Naive thymus-derived CD4-positive, alpha-beta T cell (primary cell): ENCODE measurements at places on chromosomes 2 and 18. TPM values are rescaled to one million over a fixed set of nuclear protein-coding genes. Genes with fewer than 3 reads are reported as not detected.

DNA sequence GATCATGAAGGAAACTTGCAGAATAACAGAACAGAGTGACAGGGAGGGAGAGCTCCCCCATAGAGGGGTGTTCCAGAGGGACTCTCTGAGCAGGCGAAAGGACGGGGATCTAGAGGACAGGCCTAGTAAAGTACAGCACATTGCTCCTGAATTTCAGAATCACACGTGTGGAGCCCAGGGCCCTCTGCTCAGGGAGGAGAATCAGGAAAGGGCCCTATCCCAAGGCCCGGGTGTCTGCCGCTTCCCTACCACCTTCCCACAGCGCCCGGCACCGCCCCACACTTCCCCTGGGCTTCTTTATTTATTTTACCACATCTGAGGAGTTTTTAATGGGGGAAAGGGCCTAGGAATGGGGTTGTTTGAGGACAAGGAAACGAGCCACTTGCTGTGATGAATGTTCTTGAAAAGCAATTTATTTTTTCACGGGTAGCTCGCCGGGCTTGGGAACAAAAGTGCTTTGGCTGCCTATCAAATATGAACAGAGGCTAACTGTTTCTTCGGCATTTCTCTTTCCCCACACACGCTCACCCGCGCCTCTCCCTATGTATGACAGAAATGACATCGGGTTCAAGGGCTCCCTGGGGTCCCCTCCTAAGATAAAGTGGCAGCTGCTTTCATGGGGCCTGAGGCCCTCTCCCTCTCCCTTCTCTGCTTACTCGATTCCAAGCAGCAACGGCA lies 79.3 kb upstream of the GLI2 start:
- DNase-seq, result no peak

- no peak for DNase-seq
Observed at GRCh38 chr18:62991389-62991788, 276.0 kb downstream of the PHLPP1 start.

DNA sequence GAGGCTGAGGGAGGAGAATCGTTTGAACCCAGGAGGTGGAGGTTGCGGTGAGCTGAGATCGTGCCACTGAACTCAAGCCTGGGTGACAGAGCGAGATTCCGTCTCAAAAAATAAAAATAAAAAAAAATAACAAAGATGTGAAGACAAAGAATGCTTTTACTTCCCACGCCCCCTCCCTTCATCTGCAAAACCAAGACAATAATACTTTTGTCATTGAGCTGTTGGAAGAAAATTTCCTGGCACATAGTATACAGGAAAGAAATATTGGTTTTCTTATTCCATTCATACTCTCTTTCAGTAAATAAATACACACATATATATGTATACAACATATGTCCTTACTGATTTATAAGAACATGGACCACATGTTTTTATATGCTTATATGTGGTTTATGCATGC lies 12.2 kb downstream of the GREB1 start:
- DNase-seq, result no peak

DNA sequence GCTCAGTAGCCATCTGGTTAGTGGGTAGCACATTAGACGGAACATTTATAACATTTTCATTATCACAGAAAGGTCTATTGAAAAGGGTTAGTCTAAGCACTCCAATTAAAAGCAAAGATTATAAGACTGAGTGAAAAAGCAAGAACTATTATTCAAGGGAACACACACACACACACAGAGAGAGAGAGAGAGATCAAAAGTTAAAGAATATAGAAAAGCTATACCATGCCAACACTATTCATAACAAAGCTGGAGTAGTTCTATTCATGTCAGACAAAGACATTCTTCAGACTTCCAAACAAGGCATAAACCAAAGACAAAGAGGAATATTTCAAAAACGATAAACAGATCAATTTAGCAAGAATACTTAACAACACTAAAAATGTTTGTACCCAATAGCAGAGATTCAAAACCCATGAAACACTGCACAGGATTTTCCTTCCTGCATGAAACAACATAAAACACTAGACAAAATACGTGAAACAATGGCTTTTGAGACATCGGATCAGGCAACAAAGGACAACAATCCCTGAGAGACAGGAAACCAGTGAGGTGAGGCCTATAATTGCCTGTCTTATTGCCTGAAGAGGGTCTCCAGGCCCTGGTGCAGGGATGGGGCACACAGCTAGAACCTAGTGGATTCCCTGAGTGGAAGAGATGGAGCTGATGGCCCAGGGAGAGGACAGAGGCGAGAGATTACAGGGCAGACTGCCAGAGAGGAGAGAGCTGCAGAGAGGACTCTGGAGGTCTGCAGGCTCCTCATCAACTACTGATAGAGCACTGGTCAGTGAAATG lies 83.6 kb upstream of the NPAS2 start:
- no peak for DNase-seq

GRCh38 chr2:23503097-23503496 lies 118.1 kb downstream of the KLHL29 start:
- DNase-seq, result no peak

DNA sequence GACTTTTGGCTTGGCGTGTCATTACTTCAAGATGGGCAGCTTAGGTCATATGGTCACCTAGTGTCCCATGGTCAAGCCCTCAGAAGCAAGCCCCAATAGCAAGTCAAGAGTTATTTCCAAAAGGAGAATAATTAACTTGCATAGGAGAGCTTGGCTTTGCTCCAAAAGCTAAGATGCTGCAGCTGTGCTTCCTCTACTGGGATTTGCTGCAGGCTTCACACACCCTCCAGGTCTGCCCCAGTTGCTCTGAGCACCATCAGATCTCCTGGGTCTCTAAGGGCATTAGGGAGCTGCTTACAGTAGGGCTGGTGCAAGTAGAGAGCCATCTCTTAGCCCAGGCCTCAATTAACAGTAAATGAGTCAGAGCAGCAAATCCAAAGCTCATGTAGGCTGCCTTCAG lies 46.6 kb downstream of the THUMPD2 start:
- no peak for DNase-seq

GRCh38 chr2:131635611-131636010 lies 107.9 kb downstream of the CCDC74A start:
- no peak for DNase-seq

DNA sequence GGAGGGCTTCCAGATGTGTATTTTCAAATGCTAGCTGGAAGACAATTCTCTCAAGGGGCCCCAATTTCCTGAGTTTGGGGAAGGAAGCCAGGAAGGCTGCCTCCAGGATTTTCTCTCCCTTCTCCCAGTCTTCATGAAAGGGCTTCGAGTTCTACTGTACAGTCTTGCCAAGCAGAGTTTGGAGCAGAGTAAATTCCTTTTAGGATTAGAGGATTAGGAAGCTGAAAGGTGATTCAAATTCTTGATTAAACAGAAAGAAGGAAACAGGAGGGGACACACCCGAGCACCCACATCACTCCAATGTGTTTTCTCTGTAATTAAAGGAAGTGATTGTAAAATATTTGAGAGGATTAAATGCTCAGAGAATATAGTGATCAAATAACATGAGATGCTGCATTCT lies 217.8 kb downstream of the SETBP1 start:
- no peak for DNase-seq

- DNase-seq, result no peak
Observed at GRCh38 chr2:70768590-70769085, 638 bp upstream of the ADD2 start.

- no peak for DNase-seq
Observed at GRCh38 chr2:24825883-24826772, 32.9 kb downstream of the CENPO start.

GRCh38 chr2:55154525-55155030 lies 77.5 kb downstream of the CLHC1 start:
- DNase-seq, result no peak

- no peak for DNase-seq
Observed at GRCh38 chr2:236663287-236664101, 93.9 kb downstream of the ACKR3 start.

The FAM117B gene
- 57.9 TPM for total RNA-seq

The STAT4 gene
- 132 TPM for total RNA-seq

The BMP10 gene
- not detected for total RNA-seq

The SERPINB7 gene
- not detected for total RNA-seq
